Activated CD8-positive, alpha-beta memory T cell treated with anti-CD3 and anti-CD28 coated beads for 4 hours (primary cell): ENCODE measurements at places on chromosomes 11 and 22.

GRCh38 chr22:41840216-41840615 is 7.3 kb downstream of the SREBF2 start:
- DNase-seq: no peak

DNA sequence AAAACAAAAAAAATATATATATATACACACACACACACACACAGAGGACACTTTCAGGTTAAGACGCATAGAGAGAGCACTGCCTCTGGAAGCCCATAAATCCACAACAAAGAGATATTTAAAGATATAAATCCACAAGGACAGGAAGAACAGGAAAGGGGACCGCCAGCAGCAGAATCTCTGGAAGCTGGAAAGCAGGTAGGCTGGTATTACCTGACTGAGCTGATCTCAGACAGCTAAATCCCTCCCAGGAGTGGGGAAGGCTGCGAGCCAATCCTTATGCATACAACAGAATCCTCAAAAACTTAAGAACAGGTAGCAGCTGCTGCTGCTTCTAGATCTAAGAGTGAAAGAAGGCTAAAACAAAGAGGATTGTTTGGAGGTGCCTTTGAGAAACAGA is 1.8 kb upstream of the MCAT start:
- DNase-seq: no peak

DNA sequence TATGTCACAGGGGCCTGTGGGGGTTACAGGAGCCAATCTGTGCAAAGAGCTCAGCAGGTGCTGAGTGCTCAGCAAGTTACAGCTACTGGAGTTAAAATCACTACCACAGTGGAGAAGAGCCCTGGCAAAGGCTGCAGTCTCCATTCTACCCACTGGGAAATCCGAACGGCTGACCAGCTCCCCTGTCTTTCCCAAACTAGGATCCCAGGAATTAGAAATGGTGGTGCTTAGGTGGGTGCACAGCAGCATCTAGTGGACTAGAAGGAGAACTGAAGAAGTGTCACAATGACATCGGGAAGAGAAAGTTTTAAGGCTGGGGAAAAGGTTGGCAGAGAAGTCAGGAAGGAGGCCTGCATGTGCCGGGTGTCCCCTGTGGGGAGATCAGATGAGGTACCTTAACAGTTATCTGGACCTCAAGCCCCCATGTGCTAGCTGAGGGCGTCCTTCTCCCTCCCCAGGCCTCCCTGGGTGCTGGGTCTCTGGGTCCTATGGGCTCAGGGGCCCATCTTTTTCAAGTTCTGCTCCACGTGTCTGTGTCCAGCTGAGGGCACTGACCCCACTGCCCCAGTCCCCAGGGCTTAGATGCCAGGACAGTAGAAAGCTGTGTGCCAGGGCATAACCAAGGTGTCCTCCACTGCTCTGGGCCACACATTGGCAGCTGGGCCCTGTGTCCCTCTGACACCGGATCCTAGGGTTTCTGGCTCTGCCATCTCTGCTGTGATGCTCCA is 1.9 kb downstream of the PIWIL3 start:
- no peak for DNase-seq

DNA sequence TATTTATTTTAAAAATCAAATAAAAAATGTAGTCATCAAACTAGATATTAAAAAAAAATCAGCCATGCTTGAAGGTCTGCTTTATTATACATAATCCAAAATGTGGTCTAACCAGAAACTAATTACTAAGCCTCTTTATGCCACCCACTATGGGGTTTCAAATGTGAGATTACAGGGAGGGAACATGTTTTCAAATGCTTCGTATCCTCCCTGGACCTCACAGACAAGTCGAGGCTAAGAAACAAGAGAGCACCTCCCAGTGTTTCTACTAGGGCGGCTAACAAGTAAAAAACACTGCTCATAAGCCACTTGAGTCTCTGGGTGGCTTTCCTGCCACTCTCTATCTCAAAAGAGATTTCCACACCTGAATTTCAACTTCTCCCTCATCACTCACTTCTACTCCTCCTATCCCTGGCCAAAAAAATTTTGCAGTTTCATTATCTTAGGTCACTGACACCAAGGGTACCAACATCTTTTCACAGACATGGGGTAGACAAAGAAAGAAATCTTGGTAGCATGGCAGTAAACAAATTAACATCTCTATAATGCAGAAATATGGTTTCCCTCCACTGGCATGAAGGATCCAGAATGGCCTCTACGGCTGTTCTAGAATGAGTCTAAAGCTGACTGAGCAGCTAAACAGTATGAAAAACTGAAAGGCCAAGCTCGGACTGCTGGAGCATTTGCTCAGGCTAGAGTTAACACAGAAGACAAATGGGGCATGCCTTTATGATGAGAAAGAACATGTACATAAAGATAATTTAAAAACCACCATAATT is 50.9 kb downstream of the PITPNB start:
- no peak for DNase-seq

DNA sequence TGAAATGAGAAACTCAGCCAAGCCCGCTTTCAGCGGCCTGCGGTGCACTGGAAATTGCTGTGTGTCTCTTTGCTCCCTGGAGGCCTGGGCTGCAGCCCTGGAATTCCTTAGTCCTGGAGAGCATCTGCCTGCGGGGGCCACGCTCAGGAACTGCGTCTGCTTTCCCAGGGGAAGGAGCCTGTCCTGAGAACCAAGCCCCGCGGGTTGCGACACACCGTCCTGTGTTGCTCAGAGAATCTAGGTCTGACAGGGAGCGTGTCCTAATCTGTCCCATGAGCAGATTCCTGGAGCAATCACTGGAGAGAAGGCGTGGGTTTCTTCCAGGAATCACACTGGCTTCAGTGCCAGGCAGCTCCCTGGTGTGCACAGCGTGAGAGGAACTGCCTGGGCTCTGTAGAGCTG is 708.1 kb downstream of the BRD1 start:
- DNase-seq: no peak

- no peak for DNase-seq
These were observed 936.2 kb upstream of the CHORDC1 start for GRCh38 chr11:91158891-91159537.
